ENCODE measurements at places on chromosomes 2 and 18.

- DNase-seq, result no peak
Measured at GRCh38 chr2:120434492-120435308, 88.8 kb downstream of the INHBB start.

DNA sequence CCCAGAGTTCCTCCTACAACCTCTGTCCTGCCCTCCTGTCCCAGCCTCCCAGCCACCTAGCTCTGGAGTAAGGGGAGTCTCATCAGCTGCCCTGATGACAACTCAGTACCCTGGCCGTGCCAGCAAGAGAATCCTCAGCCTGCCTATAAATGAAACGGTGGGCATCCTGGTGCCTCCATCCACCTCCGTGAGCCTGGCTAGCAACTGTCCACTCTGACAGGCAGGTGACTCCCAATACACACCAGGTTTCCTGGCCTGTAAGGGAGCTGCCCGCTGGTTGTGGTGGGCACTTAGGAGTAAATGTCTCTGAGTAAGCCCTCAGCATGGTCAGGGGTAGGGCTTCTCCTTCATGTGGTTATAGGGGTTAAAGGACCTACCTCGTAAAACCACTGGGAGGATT lies 81.5 kb downstream of the XDH start:
- no peak for DNase-seq

- DNase-seq, result peak; percentile 14
Measured at GRCh38 chr2:68292108-68292710, 27.5 kb downstream of the CNRIP1 start.

DNA sequence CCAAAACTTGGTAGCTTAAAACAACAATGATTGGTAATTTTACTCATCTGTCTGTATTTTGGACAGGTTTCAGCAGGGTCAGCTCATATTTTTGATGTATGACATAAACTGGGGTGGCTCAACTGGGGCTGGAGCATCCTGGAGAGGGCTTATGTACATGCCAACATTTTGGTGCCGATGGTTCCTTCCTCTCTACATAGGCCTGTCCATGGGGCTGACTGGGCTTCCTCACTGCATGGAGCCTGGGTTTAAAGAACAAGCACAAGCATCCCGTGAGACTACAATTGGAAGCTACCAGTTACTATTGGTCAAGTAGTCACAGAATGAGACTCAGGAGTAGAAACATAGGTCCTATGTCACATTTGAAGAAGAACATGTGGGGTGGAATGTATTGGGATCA lies 95.0 kb downstream of the DDX1 start:
- no peak for DNase-seq

GRCh38 chr2:143431316-143431715 lies 302.1 kb downstream of the ARHGAP15 start:
- no peak for DNase-seq

- DNase-seq, result no peak
Measured at GRCh38 chr2:174594456-174594855, 3.1 kb downstream of the WIPF1 start.

DNA sequence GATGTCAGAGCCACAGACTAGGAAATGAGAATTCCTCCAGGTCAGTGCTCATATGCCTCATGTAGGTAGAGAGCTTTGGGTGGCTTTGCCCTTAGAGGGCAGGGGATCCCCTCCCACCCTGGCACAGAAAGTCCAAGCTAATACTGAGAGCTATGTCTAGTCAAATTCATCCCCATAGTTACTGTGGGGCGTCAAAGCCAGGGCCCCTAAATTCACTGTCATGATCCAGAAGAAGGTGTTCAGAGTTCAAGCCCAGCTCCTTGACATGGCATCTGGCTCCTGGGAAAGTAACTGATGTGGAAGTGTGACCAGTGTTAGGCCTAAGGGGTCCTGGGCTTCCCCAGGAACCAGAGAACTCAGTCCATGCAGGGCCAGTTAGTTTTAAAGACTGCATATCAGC lies 1.8 kb downstream of the THNSL2 start:
- DNase-seq, result no peak

DNA sequence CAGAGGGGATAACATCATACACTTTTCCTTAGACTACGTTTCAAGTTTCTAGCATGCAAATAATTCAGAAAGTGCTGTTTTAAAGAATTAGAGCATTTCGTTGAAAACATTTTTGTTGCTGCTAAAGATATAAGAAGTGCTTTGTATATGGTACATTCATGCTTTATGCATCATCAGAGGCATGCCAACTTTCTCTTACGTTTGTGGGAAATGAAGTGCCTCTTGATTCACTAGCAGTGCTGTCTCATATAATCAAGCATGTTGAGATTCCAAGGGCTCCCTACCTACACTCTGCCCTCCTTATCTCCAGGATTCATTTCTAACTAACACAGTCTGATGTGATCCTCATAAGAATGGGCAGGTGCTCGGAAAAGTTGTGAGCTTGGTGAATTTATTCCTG lies 748.6 kb upstream of the DDX18 start:
- DNase-seq, result no peak

DNA sequence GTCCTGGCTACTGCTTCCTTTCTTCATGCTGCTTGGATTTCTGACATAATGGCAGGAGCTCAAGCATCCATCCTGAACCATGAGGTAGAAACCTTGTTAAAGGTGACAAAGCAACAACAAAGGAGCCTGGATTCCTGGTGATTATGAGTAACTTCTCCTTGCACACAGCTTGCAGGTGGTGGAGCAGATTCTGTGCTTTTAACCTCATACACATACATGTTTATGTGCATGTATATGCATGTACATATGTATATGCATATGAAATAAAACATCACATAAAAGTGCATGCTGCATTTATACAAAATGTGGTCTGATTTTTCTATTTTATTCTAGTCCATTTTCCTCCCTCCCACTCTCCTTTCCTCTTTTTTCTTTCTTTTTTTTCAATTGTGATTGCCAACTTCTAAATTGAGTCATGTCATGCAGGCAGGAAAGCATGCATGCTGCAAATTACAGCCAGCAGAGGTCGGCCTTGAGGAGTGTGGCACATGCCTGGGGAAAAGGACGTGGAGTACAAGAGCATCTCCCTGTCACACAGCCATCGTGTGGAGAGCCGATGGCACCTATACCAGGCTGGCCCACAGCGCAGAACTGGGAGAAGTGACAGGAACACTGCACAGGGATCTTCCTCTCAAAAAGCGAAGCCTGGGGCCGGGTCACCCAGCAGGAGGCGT lies 17.9 kb downstream of the LCT start:
- no peak for DNase-seq

DNA sequence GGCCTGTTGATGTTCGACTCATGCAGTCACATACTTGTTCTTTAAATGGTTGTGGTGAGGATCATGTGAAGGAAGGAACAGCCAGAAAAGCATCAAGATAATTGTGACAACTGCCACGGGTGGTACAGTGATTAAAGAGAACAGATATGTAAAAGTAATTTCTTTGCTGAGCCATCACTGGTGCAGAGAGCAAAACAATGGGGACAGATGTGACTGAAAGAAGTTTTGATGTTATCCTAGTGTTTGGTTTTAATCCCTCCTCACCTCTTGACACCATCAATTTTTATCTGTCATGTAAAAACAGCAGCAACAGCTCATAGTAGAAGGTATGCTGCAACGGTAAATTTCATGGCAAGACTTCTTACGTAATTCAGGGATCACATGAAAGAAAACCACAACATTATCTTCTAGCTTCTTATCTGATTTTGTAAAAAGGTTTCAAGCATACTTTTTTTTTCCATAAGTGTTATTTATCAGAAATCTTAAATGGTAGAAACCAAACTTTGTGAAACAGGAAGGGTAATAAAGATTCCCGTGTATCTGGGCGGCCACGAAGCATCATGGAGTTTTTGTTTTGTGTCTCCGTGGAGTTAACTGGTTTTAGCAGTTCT lies 65.2 kb downstream of the PLCL1 start:
- no peak for DNase-seq

DNA sequence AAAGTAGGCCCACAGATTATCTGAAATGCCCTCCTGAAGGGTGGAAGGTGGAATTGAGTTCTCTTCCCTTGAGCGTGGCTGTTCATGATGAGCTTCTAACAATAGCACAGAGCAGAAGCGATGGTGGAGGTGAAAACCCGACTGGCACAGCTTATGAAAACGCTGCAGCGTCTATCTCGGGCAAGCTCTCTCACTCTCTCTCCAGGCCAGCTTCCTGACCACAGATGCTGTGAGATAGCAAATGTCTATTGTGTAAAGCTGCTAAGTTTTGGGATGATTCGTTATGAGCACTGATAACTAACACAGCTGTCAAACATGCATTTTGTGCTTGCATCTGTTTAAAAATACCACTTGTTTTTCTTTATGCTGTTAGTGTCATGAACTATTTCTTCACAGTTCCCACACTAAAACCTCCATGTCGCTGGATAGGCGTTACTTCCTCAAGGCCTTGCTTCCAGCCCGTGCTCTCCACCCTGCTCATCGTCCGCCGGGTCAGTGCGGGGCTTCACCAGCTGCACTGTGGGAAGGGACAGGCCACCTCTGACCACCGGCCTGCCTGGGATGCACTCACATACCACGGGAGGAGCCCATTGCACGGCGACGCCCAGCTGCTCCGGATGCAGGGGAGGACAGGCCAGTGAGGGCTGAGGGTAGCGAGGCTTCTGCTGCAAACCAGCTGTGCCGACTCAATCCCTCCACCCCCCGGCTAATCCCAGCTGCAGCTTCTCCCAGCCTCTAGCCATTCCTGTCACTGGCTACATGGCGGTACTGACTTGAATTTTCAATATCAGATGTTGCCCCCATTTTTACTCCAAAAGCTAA lies 60.0 kb upstream of the OTOS start:
- DNase-seq, result no peak

- no peak for DNase-seq
Measured at GRCh38 chr2:145682546-145683157, 1162.7 kb upstream of the ZEB2 start.

- no peak for DNase-seq
Measured at GRCh38 chr2:214127571-214127970, 283.3 kb upstream of the VWC2L start.

- no peak for DNase-seq
Measured at GRCh38 chr2:74198023-74198460, 373 bp upstream of the MTHFD2 start.

DNA sequence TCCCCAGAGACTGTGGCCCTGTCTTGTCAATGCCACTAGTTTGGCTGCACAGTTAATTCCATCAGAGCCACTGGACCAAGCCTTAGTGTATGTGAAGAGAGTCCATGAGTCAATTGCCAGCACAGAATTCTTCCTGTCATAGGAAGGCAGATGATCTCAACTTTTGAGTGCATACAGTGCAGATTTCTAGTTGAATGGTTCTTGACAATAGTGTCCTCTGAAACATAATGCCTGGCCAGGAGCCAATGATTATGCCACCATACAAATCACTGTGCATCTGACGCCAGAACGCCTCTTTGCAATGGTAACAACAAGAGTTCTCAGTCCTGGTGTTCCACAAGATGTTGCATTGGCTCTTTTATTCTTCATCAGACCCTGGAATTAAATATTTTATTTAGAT lies 7.1 kb downstream of the NEUROD1 start:
- no peak for DNase-seq

DNA sequence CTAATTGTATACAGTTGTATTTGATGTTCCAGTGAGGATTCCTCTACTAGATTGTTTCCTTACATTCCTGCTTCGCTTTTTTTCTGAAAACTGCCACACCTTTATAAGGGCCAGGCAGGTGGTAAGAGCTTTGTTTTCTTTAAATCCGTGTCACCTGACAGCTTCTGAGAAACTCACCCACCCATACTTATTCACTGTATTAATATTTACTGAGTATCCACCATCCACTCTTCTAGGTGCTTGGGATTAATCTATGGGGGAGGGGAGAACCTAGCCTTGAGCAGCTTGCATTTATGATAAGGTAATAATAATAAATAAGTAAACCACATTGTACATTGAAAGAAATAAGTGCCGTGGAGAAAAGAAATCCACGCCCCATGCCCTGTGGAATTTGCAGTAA lies 174.7 kb upstream of the AGAP1 start:
- DNase-seq, result no peak

GRCh38 chr2:141728886-141729285 lies 401.9 kb downstream of the LRP1B start:
- no peak for DNase-seq

GRCh38 chr18:79587779-79588635 lies 91.6 kb upstream of the CTDP1 start:
- no peak for DNase-seq

GRCh38 chr2:78407960-78408794 lies 617.3 kb upstream of the REG3G start:
- no peak for DNase-seq

- no peak for DNase-seq
Measured at GRCh38 chr2:105309147-105309545, 20.4 kb downstream of the TGFBRAP1 start.

DNA sequence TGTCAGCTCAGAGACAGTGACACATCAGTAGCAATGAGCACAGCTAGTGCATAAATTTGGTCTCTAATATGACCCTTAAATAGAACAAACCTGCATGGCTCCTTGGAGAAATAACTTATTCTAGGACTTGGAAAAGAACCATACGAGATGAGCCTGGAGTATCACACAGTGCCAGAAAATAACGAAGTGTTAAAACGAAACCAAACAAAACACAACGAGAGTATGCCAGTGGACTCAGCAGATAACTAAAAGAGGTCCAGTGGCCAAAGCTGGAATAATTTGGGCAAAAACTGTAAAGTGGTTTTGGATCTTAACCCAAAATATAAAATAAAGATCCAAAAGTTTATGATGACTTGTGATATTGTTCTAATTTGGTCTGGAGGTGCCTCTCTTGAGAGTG lies 1599.0 kb upstream of the LRRTM1 start:
- DNase-seq, result no peak

GRCh38 chr2:70608373-70608772 lies 54.7 kb upstream of the TGFA start:
- DNase-seq, result no peak

GRCh38 chr2:75565472-75566462 lies 5.0 kb upstream of the EVA1A start:
- DNase-seq, result no peak

- no peak for DNase-seq
Measured at GRCh38 chr2:235577404-235578330, 83.8 kb downstream of the AGAP1 start.

DNA sequence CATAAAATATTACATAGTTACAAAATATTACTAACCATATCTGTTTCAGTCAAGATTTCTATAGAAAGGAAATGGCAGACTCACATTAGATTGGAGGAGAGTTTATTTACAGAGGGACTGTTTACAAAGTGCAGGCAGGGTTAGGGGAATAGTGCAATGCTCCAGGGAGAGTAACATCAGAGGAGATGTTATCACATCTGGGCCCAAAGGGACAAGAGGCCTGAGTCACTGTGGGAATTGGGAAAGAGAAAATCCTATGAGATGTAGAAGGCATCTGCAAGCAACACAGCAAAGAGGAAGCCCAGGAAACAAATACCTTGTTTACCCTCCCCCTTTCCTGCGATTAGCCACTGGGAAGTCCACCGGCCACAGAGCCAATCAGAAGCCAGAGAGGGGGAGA lies 227.3 kb upstream of the TANK start:
- no peak for DNase-seq

DNA sequence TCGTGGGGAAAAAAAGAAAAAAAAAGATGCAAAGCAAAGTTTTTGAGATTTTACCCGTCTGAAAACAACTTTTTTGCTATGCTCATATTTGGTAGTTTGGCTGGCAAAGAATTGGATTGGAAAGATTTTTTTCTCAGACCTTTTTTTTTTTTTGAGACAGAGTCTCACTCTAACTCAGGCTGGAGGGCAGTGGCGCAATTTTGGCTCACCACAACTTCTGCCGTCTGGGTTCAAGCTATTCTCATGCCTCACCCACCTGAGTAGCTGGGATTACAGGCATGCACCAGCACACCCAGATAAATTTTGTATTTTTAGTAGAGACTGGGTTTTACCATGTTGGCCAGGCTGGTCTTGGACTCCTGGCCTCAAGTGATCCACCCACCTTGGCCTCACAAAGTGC lies 56.3 kb upstream of the TANC1 start:
- DNase-seq, result no peak

GRCh38 chr2:203586206-203586605 lies 51.1 kb upstream of the RAPH1 start:
- DNase-seq, result no peak
